Panc1 (cell line): ENCODE measurements at places on chromosomes 5 and 9.

DNA sequence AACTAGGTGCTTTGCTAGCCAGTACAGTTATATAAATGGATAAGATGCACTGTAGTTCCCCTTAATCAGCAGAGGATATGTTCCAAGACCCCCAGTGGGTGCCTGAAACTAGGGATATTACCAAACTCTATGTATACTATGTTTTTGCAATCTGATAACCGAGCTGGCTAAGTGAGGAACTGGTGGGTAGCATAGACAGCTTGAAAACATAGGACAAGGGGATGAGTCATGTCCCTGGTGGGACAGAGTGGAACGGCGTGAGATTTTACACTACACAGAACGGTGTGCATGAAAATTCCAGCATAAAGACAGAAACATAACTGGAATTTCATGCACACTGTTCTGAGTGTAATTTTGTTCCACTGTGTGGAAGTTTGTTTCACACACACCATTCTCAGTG is 86.9 kb downstream of the BASP1 start:
- no peak for DNase-seq

DNA sequence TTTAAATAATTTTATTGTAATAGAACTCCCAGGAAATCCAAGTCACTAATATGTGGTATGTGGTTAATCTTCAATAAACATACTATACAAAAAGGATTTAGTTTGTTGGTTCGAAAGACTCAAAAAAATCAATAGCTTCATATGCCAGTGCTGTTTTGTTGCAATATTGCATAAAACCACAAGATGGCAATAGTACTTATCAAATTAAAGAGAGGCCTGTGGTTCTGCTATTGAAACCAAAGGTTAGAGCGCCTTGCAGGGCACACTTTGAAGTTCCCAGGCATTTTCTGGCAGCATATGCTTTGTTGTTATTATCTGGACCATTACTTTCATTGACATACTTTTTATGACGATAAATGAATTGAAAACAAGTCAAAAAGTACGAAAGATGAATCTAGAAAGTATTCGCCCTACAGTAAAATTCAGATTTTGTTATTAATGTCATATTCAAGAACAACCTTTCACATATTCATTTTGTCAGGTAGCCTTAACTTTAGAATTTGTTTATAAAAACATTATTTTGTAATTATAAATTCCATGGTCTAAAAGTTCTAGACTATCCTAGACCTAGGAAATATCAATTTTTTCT is 316.3 kb downstream of the MCTP1 start:
- peak; percentile 33 for DNase-seq

DNA sequence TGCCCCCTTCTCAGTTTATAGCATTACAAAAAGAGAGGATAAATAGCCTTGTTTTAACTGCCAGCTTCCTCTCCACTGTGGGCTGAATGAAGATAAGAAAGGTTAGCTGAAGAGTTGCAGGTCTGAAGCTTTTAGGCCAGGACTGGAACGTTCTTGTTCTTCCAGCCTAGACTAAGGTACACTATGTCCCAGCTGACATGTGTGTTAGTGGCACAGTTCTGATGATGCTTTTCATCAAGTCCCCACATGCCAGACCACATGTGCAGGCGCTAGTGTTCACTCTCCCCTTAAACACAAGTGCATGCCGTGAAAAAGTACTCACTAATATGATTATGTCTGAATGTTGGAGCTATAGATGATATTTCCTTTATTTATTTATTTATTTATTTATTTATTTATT is 40.7 kb downstream of the STXBP1 start:
- no peak for DNase-seq

GRCh38 chr5:177094224-177095087 is 7.7 kb downstream of the FGFR4 start:
- no peak for DNase-seq
